HS-5 (cell line): ENCODE measurements at places on chromosomes 2 and 18.

DNA sequence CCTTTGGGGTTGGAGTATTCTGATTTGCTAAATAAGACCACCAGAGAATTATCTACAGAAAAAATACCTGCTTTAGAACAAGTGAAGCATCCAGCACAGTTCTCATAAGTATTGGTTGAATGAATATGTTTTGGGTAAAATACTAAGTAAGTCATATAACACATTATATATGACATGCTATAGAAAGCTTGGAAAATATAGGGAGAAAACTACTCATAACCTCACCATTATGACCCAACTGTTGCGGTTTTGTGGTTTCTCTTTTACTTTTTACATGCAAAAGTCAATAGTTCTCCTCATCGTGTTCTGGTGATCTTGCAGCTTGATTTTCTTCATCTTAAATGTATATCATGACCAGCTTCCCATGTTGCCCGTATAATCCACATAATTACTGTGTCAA, 66.2 kb downstream of the DIPK1C start:
- no peak for DNase-seq

- DNase-seq: peak; percentile 86
Measured at GRCh38 chr2:37566517-37566981, 104.9 kb downstream of the CDC42EP3 start.

DNA sequence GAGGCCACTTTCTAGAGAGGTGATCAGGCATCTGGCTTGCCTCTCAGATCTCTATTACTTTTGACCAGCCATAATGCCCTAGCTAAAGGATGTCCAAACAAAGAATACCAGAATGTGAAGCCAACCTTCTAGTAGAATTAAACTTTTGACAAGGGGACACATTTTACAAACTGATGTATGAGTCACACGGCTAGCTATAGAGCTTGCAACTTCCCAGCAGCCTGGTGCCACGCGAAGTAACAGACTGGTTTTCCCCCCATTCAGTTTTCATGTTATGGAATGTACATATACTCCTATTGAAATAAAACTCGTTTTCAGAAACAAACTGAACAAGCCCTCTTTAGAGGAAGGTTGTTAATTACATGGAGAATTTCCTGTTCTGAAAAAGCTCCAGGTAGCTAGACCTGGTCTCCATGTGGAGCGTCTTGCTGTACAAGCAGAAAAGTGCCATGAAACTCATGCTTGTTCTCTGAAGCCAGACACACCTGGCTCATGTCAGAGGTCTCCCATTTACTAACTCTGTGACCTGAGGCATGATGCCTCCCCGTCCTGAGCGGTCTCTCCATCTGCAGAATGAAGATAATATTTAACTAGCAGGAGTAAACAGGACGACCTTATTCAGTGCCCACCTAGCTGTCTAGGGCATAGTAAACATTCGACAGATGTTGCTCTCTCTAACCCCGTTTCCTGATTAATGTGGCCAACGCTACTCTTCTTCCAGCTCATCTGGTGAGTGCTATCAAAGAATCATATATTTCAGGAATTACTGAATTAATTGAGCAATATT, 81.5 kb upstream of the MAP3K20 start:
- DNase-seq: no peak

DNA sequence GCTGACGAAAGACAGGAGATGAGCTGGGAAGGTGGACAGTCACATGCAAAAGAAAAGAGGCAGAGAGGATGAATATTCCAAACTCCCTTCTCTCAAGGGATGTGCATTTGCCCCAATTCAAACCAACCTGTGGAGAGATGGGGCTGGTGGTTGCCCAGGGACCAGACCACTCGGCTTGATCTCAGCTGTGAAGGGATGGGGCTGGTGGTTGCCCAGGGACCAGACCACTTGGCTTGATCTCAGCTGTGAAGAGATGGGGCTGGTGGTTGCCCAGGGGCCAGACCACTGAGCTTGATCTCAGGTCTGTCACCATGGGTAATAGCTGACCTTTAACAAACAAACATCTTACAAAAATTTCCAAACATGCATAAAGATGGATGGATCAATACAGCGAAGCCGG, 42.5 kb upstream of the SALL3 start:
- no peak for DNase-seq

GRCh38 chr2:106997204-106997603, 111.2 kb upstream of the ST6GAL2 start:
- DNase-seq: no peak

- no peak for DNase-seq
Measured at GRCh38 chr18:59660786-59661743, 36.2 kb downstream of the CCBE1 start.

- DNase-seq: no peak
Measured at GRCh38 chr2:43107679-43108078, 118.7 kb downstream of the ZFP36L2 start.

DNA sequence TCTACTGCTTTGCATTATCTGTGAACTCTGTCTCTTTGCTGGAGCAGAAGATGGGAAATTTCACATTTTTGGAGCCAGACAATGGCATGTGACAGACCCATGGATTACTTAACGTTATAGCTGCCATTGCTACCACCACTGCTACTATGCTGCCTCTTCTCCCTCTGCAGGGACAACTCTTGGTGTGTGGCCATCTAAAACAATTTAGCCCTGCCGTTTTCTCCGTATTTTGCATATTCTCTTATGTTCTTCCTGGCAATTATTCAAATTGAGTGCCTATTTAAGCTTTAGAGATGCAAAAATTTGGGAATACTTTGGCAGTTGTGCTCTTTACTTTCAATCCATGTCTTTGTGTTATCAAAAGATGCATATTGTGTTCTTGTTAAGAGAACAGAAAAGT, 386.8 kb downstream of the XIRP2 start:
- DNase-seq: no peak

DNA sequence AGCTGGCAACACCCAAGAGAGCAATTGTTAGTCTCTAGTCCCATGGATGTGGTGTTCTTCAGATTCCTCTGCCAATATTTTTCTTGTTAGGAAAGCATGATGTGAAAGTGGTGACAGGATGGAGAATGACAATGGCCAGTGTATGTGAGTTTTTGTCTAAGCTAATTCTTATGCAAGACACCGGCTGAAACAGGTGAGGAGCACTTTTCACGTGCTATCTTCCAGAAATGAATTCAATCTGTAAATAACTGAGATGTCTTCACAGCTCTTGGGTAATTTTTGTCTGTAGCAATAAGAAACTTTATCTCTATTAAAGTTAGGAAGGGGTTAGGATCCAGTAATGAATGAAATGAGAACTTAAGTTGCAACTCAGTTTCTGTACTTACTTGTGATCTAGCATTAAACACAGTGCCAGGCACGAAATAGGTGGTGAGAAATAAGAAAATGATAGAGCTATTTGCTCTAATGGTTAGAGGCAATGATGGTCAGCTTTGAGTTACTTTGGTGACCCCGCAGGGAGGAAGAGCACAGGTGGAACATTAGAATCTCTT, 676 bp upstream of the AGPS start:
- no peak for DNase-seq

DNA sequence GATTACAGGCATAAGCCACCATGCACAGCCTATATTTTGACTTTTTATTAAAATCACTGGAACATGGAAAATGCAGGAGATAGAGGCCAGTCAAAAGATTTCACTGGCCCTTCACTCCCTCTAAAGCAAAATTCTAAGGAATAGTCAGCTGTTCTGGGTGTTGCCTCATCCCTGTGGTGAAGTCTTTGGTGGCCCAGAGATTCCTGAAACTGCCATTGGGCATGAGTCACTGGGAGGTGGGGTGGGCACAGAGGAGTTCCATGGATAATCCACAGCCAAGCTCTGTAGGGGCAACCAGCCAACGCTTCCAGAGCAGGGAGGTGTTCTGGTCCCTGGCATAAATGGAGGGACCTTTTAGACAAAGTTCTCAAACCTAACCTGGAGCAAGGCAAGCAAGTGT, 89.7 kb upstream of the TTC39C start:
- peak; percentile 16 for DNase-seq
